Stimulated activated CD8-positive, alpha-beta memory T cell treated with anti-CD3 and anti-CD28 coated beads, Interleukin-15, amount 100 ng/mL, for 1 hour (primary cell): ENCODE measurements at places on chromosomes 3 and 15.

GRCh38 chr3:24722087-24722486 lies 227.4 kb upstream of the THRB start:
- DNase-seq = no peak

DNA sequence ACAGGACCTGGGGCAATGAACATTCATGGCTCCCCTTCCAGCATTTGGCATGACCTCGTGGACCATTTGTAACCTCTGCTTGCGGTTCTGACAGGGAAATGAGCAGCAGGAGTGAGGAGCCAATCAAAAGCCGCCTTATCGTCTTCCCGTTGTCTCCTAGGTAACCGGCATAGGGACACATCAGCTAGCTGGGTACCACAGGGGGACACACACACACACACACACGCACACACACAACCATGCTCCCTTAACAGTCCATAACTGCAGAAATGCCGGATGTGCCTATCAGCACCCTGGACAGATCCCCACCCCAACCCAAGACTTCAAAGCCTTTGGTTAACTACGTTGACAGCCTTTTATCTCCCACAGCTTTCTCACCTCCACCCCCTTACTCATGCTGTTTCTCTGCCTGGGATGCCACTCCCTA lies 53.4 kb upstream of the CCDC174 start:
- DNase-seq = no peak

DNA sequence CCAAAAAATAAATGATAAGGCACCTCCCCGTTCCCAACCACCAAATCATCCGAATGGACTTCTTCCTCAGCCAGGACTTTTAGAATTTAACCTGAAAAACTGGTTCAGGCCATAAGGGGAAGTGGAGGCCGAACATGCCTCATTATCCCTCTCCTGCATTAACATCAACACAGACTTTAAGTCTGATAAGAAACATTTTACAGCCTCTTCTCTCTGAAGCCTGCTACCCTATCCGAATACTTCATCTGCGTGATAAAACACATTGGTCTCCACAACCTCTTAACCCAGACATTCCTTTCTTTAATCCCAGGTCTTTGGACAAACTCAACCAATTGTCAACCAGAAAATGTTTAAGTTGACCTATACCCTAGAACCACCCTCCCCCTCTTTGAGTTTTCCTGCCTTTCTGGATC lies 850 bp upstream of the SLC41A3 start:
- no peak for DNase-seq

- DNase-seq = no peak
Observed at GRCh38 chr3:66441129-66441528, 59.7 kb downstream of the LRIG1 start.

DNA sequence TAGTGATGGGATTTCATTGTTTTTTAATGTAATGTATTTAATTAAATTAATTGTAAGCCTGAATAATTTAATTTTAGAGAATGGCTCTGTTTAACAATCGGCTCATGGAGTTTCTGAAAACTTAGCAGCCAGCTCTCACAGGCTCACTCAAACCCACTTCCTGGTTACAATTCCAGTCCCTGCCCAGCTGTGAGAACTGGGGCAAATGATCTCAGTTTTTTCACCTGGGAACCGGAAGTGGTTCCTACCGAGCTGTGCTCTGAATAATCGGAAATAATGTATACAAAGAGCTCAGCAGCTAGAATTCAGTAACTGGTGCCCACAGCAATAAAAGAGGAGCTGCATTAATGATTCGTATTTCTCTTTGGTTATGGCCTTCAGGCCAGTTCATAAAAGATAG lies 244.3 kb upstream of the MCTP2 start:
- DNase-seq = peak; percentile 2

DNA sequence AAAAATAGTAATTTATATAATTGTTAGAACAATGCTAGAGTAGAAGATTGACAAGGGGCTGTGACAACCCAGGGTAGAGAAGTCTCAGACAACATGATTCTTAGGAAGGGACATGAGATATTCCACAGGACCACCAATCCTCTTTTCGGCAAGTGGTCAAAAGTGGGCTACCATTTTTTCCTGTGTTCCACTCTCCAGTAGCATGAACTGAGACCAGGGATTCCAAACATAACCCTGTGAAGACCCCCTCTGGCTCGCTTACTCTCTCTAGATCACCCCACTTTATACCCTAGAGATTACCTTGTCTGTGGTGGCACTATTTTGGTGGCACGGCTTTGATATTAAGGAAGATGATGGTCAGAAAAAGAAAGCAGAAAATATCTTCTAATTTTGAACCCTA lies 960 bp downstream of the GCSAM start:
- DNase-seq = no peak

- no peak for DNase-seq
Observed at GRCh38 chr3:55074796-55075195, 146.9 kb upstream of the LRTM1 start.

DNA sequence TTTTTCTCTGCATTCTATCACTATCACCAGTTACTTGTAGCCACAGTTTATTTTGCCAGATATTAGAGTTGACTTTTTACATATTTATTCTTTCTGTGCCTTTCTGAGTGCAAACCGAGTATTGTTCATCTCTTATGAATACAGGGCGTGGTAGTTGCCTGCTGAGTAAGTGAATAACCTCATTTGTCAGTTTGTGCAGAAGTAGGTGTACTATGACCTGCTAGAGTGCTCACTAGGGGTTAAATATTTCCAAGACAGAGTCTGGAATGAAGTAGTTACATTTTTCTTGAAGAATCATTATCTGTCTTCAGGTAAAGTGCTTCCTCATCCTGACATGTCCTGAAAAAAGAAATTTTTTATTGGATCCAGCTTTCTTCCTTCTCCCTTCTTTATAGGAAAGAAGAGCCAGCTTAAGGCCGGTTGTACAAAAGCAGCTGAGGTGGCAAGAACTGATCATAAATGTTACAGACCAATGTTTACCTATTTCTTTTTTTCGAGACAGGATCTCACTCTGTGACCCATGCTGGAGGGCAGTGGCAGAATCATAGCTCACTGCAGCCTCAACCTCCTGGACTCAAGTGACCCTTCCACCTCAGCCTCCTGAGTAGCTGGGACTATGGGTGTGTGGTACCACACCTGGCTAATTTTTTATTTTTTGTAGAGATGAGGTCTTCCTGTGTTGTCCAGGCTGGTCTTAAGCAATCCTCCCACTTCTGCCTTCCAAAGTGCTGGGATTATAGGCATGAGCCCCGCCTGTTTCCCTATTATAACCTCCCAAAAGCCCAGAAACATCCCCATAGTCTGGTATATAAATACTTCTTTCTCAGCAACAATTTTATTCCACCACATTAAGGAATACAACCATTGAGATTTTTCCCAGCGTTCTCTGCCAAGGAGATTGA lies 182.5 kb downstream of the TPRG1 start:
- DNase-seq = no peak

GRCh38 chr3:115623044-115623868 lies at the start of gene GAP43:
GAP43 (plus strand) TSS chr3:115623510; CDS start chr3:115623690, 180 bp downstream.
- DNase-seq = no peak

DNA sequence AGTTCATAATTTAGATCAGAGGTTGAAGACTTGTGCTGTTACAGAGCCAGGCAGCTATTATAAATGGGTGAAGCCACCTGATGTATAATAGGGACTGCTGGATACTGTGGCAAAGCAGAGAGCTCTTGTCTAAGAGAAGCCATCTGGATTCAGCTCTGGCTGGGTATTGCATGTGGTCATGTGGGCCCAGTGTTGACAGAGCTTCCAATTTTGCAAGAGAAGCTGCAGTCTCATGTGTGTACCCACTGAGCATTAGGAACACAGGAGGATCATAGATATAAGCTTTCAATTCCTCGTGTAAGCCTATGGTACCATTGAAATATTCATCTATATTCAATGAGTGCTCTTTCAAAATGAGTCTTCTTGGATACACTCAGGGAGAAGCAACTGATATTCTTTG lies 303.9 kb upstream of the SLCO3A1 start:
- DNase-seq = no peak

- DNase-seq = no peak
Observed at GRCh38 chr3:188006726-188007393, 147.1 kb upstream of the LPP start.

- no peak for DNase-seq
Observed at GRCh38 chr3:101690972-101691371, 4.5 kb upstream of the RPL24 start.

DNA sequence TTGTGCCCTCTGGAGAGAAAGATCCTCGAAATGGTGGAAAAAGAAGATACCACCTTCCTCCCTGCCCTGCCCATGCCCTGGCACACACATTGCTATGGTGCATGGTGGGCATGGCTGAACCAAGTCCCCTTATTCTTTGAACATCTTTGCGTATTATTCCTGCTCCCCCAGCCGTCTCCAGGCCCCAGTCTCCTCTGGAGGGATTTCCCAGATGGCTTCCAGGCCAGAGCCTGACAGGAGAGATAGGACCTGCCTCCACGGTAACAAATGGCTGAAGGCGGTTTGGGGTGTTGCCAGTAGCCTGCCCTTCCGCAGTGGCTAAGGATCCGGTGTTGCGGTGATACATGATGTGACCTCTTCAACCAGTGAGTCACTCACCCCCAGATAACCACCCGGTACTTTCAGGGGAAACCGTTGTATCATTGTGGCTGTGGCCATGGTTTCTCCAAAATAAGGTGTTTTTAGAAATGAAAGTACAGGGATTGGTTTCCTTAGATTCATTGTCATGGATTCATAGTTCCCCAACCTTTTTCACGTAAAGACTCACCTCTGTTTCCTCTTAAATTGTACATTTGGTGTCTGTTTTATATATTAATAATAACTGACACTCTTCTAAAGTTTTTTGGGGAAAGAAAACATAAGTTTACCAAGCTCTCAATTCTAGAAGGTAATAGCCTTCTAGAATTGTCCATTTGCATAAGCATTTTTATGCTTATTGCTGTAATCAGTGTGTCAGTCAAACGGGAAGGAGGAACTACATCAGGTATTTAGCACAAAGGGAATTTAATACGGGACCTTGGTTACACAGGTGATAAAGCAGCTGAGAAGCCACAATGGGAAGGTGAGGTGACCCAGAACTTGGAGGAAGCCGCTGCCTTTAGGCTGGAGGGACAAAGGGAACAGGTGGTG lies 25.9 kb downstream of the SMAD3 start:
- peak; percentile 37 for DNase-seq

DNA sequence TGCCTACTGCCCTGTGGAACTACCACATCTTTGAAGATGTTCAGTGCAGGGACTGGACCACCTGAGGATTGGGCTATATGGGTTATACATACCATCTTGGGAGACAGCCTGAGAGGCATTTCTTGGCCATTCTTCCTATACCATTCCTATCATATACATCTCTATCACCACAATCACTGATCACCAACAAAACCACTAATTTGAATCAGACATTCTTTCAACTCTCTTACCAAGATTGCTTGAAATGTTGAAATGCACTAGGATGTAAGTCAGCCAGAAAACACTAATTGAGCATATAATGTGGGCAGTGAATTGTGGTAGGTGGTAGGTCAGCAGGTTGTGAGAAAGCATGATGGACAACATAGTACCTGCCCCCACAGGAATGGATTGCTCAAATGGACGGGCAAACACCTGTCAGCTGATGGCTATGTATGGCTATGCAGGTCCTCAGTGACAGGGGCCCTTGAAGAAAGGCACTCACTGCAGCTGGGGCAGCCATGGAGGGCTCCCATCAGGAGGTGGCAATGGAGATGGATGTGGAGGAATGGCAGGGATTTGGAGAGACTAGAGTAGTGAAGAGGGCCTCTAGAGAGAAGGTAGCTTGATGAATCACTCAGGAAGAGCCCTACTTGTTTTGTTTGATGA lies 49.1 kb downstream of the AMOTL2 start:
- no peak for DNase-seq

DNA sequence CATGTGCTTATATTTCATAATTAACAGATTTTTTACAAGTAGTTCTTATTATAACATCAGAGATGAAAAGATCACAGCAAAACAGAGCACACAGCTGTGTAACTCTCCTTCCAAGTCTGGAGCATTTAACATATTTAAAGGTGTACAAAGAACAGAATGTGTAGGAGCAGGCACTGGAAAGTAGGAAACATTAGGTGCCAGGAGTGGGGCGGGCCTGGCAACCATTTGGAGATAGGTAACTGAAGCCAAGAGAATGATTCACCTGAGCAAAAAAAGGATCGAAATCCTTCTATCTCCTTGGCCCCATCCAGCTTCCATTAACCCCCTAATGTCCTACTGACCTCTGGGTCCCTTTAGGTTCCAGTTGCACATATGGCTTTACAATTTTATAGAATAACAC lies 2.3 kb upstream of the MYH15 start:
- no peak for DNase-seq

DNA sequence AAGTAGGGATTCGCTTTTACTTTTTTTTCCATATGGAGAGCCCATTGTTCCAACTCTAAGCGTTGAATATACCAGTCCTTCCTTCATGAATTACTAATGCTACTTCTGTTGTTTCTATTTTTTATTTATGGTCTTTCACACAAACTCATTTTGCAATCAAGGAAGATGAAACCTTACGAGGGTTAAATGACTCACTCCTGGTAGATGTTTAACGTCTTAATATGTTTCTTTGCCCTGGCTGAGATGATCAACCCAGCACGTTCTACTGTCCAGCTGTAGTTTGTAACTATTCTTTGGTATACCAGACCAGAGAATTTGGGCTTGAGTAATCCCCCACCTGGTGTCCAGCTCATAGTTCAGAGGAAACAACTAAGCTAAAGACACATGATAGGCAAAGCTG lies 23.1 kb downstream of the CDCP1 start:
- no peak for DNase-seq

DNA sequence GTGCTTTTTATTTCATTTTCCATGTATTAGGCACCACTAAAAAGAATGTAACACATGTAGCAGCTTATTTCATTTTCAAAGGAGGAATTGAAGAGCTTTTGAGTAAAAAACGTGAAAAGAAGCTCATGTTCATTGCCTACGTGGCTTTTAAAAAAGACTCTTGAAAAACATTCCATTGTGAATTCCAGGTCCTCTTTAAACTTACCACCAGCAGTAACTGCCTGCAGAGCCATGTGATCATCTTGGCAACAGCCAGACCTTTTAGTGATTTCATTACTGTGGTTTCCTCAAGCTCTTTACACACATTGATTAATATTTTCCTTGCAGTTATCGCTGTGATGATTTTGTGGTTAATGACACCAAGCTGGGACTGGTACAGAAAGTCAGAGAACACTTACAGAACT lies 43.8 kb upstream of the FBXL22 start:
- DNase-seq = no peak

DNA sequence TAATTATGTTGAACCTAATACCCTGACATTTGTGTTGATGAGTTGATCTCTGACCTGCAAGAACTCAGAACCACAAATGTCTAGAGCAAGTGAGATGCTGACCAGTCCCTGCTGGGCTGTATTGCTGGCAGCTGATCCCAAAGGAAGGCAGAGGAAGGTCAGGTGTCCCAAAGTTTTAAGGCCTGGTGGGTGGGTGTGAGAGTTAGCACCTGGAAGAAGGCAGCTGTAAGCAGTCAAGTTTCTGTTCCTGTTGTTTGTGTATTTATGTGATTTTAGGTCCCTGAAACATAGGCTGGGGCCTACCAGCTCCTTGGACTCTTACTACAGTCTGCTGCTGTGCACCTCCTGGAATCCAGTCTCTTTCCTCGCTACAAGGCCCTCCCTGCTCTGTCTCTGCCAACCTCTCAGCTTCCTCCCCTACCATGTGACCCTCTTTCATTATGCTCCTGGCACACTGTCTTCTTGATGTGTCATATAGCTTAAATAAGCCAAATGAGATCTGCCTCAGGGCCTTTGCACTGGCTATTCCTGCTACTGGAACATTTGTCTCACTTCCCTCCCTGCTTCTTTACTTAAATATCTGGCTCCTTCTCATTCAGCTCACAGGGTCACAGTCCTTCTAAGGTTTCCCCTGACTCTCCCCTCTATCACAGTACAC lies 31.0 kb upstream of the ATOSA start:
- no peak for DNase-seq
